Activated T-cell treated with anti-CD3 and anti-CD28 coated beads, Interleukin-2, amount 50 U/mL, for 1 hour (primary cell): ENCODE measurements at places on chromosomes 12 and 14.

DNA sequence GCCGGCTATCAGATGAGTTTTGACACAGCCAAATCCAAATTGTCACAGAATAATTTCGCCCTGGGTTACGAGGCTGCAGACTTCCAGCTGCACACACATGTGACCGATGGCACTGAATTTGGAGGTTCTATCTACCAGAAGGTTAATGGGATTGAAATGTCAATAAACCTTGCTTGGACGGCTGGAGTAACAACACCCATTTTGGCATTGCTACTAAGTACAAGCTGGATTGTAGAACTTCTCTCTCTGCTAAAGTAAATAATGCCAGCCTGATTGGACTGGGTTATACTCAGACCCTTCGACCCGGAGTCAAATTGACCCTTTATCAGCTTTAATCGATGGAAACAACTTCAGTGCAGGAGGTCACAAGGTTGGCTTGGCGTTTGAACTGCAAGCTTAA is 100.2 kb upstream of the EVL start:
- no peak for DNase-seq

DNA sequence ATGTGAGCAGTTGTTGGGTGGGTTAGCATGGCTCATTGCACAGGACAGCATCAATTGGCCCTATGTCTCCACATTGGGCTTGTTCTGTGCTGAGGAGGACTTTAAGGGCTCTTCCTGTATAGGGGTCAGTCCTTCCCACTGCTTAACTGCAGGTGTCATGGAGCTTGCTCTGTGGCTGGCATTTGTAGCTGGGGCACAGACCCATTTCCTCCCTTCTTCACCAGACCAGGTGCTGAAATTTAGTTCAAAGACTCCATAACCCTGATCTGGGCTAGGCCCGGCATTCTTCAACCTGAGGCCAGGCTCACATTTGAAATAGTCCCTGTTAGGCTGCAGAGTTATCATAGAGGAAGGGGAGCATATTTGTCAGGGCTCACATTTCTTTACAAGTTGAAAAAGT is 12.8 kb downstream of the CHST11 start:
- DNase-seq = no peak

DNA sequence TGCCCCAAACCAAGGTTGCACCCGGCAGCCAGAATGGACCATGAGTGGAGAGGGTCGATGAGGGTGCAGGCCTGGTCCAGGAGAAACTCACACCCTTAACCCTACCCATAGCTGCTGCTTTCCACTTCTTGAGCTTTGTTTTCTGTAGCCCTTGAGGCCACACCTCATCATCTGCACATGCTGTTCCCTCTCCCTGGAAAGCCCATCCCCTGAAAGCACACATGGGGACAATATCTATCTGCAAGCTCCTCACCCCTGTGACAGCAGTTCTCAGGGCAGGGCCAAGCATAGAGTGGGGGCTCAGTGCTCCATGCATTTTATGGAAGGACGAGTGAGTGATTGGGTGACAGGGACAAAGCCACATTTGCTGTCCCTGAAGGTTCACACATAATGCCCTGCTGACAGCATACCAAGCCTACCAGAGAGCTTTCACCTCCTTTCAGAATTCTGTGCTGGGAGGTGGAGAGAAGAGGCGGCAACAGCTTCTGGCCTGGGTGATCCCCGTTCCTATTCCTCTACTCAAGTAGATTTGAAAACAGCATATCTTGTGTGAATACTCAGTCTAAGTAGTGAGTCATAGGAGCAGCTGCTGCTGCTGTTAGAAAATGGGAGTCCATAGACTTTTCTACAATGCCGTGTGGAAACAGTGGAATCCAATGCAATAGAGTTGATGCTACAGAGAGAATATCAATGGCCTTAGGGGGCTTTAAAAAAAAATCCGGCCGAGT is 44.6 kb downstream of the SRGAP1 start:
- DNase-seq = no peak

DNA sequence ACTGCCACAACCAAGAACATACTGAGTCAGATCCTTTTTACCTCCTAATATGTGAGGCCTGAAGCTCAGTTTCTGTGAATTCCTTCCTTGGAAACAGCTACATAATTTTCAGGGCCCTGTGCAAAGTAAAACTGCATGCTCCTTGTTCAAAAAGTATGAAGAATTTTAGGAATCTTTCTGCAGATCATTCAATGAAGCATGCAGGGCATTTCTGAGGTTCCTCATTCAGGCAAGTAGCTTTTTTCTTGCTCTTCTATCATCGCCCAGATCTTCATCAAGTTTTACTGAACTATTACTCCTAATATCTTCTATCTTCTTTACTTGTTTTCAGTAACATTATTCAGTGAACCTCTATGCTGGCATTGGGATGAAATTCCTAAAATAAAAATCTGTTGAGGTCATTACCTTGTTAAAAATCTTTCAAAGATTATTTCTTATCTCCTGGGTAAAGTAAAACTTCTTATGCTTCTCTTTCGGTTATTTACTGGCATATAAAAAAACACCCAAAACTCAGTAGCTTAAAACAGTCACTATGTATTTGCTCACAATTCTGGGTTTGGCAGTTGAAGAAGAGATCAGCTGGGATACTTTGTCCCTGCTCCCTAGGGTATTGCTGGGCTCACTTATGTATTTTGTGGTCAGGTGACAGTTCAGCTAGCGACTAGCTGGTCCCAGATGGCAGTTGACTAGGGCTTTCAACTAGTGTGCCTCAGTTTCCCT is 42.6 kb upstream of the KRR1 start:
- no peak for DNase-seq

GRCh38 chr12:119463211-119463926 is 128.8 kb downstream of the CCDC60 start:
- DNase-seq = no peak

DNA sequence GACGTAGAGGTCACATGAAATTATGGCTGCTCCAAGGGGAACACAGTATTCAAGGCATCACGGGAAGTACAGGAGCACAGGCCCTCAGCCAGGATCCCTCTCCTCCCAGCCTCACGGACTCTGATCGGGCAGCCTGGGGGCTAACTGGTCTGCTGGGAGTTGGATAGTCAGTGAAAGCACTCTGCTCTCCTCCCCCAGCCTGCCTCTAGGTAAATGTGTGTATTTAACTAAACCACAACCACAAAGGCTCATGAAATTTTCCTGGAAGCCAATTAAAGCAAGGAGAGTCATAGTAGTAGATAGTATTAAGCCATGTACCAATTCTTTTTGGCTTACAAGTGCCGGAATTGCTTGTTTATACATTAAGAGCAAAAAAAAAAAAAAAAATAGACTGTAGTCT is 254.3 kb downstream of the MSRB3 start:
- no peak for DNase-seq

DNA sequence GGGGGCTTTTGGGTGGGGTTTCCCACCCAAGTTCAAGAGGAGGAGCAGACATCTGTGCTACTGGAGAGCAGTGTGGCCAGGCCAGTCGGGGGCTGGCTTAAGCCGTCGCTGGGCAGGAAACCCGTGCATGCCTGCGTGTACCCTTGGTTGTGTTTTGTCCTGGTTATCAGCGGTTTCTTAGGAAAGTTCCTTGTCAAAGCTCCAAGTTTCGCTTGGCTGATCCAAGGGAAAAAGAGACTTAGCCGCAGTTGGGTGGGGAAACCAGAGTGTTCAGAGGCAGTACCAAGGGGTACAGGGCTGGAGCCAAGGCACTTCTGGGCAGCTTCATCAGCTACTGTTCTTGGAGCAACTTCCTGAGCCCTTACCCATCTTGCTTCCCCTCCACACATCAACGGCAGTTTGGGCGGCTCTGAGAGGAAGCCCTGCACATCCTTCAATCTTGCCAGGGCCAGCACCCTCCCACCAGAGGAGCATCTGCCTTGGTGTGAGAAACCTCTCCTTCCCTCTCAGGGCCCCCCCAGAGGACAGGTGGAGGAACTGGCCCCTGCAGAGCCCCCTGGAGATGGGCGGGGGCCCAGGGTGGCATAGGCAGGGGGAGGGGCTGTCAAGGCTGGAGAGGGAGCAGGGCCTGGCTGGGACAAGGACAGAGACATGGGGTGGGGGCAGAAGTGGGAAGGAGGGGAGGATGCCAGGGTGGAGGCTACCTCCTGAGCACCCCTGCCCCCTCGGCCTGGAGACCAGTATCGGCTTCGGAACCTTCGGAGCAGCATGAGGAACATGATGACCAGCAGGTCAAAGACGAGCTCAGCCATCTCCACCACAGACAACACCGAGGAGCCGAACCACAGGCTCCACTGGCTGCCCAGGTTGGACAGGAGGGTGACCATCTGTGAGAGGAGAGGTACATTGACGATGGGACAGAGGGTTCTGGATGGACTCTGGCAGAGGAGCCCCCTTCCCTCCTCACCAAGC is 5.8 kb upstream of the TNFRSF1A start:
- no peak for DNase-seq

DNA sequence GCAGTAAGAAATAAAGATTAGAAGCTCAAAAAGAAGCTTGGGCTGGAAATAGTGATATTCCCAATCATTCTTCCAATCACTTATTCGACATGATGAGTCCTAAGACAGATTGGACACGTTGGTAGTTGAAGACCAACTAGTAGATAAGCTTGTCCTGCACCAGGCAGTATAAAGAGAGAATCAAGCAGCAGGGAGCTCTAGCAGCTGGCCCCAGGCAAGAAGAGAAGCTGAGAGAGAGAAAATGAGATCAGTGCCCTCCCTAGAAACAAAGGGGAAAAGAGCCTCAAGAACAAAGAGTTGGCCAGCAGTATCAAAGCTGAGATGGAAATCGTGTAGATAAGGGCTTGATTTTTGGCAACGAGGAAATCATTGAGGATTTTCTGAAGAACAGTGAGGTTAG is 20.6 kb downstream of the RASSF8 start:
- DNase-seq = no peak

DNA sequence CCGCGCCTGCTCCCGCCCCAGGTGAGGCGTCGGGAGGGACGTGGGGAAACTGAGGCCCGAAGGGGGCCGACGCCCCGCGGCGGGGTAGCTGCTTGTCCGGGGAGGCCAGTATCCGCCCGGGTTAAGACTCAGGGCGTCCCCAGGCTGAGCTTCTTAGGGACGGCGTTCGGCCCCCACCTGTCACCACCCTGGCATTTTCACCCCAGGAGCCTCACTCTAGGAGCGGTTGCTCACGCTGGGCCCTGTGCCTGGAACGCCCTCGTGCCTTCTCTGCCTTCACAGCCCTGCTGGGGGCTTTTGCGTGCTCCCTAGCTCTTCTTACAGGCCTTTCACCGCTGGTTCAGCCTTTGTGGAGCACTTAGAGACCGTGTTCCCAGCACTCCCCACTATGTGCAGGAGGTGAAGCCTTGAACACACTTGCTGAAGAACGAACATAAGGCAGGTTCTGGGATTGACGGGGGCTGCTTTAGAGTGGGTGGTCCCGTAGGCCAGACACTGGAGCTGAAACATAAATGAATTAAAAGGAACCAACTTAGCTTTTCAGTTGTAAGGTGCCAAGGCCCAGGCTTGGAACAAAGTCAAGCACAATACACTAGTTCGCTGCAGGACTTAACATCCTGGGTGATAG is 601 bp downstream of the ZNF839 start:
- DNase-seq = peak; percentile 72

- DNase-seq = no peak
Measured at GRCh38 chr12:123071099-123071800, 79.6 kb downstream of the PITPNM2 start.

DNA sequence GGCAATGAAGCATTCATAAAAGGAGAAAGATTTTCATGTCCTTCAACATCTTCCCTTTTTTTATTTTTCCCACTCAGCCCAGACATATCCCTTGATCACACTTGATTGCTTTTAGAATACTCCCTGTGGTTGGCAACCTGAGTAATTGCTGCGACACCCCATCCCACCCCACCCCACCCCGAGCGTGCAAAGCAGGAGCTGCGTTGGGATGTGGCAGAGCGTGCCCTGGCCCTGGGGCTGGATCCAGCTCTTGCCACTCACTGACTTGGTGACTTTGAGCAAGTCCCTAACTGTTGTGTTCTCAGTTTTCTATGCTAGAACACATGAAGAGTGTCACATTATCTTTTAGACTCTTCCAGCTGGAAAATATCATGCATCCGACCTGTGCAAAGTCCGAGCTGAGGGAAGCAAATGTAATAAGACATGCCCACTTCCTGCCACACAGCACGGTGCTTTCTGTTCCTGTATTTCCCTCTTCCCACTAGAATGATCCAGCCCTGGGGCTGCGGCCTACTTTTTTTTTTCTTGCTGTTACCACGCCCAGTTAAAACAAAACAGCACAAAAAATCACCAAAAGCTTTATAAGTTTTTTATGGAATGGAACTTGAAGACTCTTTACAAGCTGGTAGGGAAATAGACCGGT is 4.0 kb downstream of the ASCL4 start:
- DNase-seq = no peak

DNA sequence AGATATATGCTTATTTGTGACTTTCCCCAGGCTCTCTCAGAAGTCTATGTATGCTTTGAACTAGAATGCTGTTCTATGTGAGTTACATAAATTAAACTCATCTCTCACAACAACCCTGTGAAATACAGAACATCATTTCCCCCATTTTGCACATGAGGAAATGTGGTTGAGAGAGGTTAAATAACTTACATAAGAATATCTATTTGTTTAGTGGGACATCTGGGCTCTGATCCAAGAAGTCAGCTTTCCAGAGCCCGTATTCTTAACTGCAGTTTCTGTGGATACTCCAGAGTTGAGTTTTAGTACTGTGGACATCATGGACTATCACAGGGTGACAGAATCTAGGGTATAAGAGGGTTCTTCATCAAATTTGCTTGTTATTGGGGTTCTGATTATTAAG is 242.5 kb upstream of the ARHGAP5 start:
- DNase-seq = no peak

DNA sequence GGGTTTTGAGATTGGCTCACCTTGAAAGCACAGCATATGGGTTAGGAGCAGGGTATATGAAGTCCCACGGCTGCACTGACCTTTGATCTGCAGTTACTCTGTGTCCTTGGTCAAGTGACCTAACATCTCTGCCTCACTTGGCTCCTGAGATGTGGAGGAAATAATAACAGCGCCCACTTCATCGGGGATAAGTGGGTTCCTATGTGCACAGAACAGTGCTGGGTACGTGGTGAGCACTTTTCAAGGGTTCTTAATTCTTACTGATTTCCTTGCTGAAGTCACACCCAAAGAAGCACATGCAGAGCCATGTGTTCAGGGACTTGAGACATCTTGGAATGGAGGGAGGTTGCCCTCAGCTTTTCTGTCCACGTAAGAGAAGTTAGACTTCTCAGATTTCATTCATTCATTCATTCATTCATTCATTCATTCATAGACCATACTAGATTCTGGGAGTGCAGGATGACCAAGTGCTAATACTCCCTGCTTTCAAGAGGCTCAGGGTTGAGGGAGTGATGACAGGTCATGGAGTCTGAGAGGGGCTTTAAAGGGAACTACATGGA is 39.4 kb downstream of the ADGRD1 start:
- DNase-seq = no peak

GRCh38 chr14:87628780-87629179 is 364.2 kb downstream of the GALC start:
- no peak for DNase-seq

DNA sequence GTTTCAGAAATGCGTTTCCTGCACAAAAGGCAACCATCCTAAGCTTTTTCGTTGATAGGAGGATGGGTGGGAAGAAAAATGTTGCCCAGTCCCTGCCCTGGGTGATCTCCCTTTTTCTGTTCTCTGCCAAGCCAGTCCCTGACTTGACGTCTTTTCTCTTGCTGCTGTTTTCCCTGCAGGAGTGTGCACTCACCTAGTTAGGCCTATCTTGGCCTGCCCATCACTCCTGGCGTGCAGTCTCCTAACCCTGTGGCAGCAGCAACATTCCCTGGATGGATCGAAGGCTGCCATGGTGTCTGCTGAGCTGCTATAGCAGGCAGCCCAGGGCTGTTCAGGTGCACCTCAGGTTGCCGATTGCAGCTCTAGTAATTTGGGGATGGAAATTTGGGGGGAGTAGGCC is 1.2 kb downstream of the UNC119B start:
- no peak for DNase-seq
